T-helper 1 cell (primary cell): ENCODE measurements at places on chromosomes 11 and 22.

GRCh38 chr11:46134061-46134460 is 12.8 kb upstream of the PHF21A start:
- no peak for DNase-seq

DNA sequence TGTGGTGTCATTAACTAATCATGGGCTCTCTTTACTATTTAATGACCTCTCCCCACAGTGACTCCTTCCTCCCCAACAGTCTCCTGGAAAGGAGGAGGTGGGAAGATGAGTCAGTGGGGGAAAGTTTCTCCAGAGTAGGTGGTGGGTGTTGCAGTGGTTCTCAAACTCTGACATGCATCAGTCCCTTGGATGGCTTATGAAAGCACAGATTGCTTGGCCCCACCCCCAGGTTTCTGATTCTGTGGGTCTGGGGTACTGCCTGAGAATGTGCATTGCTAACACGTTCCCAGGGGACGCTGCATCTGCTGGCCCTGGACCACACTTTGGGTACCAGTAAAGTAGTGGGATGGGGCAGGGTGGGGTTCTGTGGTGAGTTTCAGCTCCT is 9.8 kb downstream of the CD82 start:
- no peak for DNase-seq

- DNase-seq: no peak
Measured at GRCh38 chr11:123362941-123363340, 67.1 kb upstream of the GRAMD1B start.

DNA sequence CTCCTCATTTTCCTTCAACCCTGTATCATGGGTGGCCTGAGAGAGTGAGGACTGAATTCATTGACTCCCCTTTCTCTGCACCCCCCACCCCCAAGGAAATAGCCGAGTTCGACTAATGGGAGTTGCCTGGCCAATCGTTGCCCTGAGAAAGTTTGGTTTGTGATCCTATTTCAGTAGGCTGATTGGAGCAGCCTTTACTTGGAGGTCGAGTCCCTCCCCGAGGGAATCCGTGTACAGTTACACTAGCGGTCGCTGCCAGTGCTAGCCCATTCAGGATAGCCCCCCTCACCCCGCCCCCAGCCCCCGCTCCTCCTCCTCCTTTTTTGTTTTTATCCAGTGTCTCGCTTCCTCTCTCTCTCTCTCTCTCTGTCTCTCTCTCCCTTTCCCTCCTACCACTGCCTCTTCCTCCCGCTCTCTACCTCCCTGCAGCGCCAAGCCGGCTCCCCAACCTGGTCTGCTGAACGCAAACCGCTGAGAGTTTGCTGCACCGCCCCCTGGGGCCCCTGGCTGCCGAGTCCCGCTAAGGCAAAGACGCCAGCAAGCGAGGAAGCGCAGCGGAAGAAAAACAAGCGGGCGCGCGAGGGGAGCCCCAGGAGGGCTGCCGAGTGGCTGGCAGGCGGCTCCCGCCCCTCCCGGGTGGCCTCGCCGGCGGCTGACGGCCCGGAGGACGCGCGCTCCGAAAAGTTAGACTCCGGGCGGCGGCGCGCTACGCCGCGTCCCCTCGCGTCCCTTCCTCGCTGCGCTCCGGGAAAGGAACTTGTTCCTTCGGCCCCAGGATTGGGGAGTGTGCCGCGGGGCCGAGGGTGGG is at the start of gene GRAMD1B:
Gene GRAMD1B (plus strand): TSS at position 357 of the 808 bp plus-strand sequence. CDS start 524 bp downstream, outside the sequence.
- peak; percentile 54 for DNase-seq

DNA sequence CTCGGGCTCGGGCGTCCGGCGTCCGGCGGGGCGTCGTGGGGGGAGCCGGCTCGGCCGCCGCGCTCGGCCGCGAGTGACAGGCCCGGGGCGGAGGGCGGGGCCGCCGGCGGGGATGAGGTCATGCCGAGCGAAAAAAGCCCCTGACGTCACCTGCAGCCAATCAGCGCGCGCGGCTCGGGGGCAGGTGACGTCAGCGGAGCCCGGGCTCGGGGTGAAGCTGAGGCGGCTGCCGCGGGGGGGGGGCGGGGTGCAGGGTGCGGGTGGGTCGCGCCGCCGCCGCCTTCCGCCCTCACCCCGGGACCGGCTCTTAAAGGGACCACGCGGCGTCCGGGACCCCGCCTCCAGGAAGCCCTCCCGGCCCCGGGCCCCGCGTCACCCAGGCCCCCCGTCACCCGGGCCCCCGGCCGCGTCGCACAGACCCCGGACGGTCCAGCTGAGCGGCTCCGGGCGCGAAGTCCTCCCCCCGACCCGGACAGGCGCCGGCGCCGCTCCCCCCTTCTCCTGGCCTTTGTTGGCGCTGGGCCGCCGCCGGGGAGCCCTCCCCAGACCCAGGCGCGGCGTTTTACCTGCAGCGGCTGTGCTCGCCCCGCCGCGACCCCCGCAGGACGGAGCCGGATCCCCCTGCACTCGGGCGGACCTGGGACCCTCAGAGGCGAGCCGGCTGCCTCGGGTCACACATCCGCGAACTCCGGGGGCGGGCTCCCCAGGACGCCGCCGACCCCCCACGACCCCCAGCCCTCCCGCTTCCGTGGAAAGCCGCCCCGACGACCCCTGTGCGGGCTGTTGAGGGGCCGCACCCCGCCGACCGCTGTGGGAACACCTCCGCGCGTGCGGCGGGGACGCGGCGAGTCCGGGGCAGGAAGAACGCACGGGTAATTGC is at the start of gene DUSP8:
Gene DUSP8 (minus strand): TSS at position 75 of the 880 bp plus-strand sequence. CDS start 6,445 bp downstream, outside the sequence.
- DNase-seq: peak; percentile 94

GRCh38 chr11:115892016-115892415 is 387.8 kb upstream of the CADM1 start:
- DNase-seq: no peak

DNA sequence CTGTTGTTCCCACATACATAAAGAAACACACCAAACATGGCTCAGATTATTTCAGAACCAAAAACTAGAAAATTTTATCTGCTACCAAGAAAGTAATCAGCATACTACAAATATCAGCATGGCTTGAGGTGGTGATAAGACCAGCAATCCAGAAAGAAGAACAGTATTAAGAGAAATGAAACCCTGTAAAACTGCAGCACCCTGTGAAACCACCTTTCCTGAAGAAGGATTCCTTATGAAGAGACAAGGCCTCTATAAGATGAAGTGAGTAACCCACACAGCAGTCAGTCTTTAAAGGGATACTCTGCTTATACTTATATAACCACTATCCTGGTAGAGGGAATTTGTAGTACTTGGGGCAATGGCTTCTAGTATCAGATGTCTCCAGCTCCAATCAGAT is 49.9 kb downstream of the RSF1 start:
- DNase-seq: no peak

- no peak for DNase-seq
Measured at GRCh38 chr11:133942577-133942976, 14.2 kb downstream of the IGSF9B start.

DNA sequence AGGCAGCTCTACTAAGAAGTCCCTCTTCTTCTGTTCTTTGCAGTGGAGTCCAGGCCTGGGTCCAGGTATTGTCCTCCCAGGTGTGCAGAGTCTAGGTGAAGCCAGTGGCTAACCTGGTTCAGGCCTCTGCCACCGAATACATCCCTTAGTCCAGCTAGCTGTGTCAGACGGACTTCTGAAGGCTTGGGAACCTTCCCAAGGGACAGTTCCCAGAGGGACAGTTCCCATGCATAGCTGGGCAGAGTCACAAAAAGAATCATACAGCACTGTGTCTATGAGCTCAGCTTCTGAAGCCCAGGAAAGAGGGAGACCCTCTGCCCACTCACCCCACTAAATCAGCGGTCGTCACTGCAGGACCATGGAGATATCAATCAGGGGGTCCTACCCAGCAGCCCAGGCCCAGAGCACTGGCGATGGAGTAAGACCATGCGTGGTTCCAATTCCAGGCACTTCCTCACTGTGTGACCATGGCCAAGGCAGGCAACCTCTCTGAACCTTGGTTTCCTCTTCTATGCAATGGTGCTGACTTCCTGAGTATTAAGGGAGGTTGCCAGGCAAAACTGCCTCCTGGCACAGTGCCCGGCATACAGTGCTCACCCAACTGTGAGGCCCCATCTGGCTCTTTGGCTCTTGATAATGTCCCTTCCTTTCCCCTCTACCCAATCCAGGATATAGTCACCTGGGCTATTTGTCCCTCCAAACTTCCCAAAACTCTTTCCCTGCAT is 3.4 kb downstream of the MS4A10 start:
- no peak for DNase-seq

DNA sequence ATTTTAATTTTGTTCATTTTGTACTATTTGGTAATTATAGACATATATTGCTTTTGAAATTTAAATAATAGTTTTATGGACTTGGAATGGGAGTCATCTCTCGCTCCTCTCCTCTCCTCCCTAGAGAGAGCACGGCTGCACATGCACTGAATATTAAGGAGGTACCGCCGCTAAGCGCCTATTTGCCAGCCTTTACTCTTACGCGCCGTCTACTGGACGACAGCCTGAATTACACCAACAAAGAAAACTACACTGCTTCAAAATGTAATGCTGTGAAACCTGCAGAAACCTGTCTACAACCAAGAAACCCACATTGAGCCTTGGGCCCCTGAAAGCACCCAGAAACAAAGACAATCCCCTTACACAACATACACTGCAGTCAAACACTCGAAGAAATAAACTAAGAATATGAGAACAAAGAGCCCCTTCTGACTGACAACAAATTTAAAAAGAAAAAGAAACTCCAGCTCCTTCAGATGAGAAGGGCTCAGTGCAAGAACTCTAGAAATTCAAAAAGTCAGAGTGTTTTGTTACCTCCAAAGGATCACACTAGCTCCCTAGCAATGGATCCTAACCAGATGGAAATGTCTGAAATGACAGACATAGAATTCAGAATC is 737.2 kb downstream of the LRRC4C start:
- DNase-seq: no peak

- no peak for DNase-seq
Measured at GRCh38 chr11:130095326-130095725, 25.6 kb downstream of the APLP2 start.

GRCh38 chr22:41517172-41518047 is 26.9 kb downstream of the POLR3H start:
- peak; percentile 35 for DNase-seq

GRCh38 chr22:50342651-50343540 is at the start of gene PPP6R2:
TSS of gene PPP6R2 (plus strand) at chr22:50343327. CDS start at chr22:50393909, 50,582 bp downstream.
- DNase-seq: peak; percentile 80

DNA sequence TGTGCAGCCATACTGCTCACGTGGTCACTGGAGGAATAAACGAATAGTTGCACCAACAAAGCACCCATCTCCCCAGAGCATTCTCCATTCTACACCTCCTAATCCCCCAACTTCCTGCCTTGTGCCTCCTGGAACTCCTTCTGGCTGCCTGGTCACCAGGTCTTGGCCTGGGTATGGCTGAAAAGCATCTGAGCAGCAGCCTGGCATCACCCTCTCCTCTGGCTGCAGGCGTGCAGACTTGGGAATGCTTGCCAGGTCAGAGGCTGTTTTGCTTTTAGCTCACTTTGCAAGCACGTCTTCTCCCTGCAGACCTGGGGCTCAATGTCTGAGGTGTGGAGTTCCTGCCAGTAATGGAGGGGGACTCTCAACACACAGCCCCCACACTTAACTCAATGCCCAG is 33.3 kb upstream of the KCNJ11 start:
- DNase-seq: no peak

DNA sequence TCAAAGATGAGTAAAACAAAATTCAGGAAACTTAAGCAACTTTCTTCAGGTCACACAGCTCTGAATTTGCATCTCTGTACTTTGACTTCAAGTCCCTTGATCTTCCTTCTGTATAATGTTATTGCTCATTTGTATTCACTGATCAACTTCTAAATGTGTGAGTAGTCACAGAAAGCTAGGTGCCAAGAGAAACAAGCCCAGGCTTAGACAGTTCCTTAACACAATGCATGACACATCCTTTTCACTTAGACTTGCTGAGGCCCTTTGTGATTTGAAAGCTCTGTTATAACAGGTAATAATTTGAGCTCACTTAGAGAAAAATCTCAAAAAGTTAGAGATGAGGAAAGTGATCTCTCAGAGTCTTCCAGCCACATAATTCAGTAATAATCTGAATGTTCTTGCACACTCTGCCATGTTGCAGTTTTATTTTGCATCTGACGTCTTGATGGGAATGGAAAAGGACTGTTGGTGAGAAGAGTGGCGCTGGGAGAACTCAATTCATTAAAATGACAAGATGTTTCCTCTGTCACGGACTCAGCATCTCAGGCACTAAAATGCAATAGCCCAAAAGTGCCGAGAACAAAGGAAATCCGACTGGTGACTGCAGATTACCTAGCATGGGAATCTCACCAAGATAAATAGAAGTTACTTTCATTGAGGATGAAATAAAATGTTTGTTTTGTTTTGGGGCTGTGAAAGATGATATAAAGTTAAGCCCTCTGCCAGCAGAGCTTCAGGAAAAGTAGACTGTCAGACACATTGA is 665.3 kb downstream of the OPCML start:
- no peak for DNase-seq

GRCh38 chr22:42773167-42773566 is 52.5 kb upstream of the A4GALT start:
- DNase-seq: no peak

GRCh38 chr11:94183886-94184264 is 55.2 kb downstream of the PANX1 start:
- DNase-seq: no peak

DNA sequence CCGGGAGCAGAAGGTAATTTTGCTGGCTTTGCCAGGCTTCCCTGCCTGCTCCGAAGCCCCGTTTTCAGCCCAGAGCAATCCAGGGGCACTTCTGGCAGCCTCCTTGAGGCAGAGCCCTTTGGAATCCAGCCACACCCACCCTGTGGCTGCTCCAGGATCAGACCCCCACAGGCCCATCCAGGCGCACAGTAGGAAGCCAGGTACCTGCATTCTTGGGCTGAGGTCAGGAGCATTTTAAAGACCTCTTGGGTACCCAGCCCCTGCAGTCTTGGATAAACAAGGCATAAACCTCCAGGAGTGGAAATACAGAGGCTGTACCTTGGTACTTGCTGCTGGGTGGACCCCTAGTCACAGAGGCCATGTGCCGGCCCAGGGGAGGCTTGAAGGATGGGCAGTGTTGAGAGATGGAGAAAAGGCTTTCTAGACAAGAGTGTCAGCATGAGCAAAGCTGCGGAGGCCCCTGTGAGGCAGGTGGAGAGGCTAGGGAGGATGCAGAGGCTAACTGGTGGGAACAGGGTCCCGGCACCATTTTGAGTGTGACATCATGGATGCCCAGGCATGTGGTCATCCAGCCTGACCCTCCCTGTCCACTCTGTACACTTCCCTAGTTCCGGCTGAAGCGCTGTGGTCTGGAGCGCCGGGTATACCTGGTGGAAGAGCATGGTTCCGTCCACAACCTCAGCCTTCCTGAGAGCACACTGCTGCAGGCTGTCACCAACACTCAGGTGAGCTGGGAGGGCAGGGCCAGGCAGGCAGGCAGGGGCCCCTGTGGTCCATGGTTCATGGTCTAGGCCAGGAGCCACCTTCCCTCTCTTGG is 3.9 kb downstream of the MUS81 start:
- DNase-seq: no peak

DNA sequence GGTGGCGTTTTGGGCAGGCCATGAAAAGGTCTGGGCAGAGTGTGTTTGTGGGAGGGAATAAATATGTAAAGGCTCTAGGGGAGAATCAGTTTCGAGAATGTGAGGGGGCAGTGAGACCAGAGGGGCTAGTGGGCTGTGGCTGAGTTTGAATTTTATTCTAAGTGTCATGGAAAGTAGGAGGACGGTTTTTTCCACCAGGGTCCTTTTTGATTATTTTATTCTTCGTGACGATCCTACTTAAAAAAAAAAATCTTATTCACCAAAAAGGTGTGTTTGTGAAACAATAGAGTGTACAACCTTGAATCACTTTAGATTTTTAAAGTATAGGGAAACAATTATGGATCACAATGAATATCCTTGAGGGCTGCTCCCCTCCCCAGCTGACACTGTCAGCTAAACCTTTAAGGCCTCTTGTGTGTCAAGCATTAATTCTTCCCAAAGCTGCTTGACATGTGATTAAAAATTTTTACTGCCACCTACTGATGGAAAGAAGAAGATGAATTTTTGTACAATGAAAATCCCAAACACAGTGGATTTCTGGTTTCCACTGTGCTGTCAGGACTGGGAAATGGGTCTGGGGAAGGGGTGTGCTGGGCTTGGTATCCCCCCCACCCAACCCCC is 107.5 kb upstream of the OR4B1 start:
- no peak for DNase-seq
